ENCODE measurements at places on chromosomes 5 and 9. TPM values are rescaled to one million over a fixed set of nuclear protein-coding genes. Genes with fewer than 3 reads are reported as not detected.

Gene SLC1A1
- 0.07 TPM for total RNA-seq

Gene REEP2
- 2.6 TPM for total RNA-seq

Gene TMEM252
- not detected for total RNA-seq

Gene OGN
- total RNA-seq = not detected

Gene ZNF300
- total RNA-seq = 0.61 TPM

Gene ACTL7A
- total RNA-seq = not detected

Gene EPB41L4A
- total RNA-seq = 0.70 TPM

Gene HRCT1
- total RNA-seq = not detected

Gene HABP4
- total RNA-seq = 5.8 TPM

Gene PIP5KL1
- 2.7 TPM for total RNA-seq

Gene RETREG1
- total RNA-seq = 41.3 TPM

Gene SEMA5A
- total RNA-seq = 1.1 TPM
